ENCODE measurements at places on chromosomes 4 and X.

DNA sequence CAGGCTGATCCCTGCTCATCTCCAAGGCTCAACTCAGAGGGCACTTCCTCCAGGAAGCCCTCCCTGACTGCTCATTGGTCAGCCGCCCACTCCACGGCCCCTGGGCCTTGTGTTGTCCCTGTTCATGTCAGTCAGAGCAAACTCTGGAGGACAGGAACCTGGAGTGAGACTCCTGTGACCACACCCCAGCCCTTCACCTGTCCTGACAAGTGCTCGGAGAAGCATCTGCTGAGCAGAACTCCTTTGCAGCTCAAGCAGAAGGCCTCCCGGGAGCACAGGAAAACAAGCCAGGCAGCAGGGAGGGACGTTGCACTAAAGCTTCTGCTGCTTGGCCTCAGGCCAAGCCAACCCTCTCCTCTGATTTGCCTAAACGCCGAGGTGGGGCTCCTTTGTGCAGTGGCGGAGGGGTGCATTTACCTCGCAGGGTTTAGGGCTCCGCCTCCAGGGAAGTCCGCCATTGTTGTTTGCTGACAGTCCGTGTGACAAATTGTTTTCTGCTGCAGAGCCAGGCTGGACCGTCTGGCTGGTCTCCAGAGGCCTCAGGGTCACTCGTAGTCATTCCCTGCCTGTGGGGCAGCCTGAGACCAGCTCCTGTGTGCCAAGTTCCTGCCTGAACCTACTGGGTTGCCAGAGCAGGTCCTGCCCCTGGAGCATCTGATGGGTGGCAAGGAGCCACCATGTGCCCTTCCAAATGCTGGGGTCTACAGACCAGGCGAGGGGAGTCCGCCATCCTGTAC is 61.8 kb downstream of the C4orf50 start:
- DNase-seq = no peak

GRCh38 chrX:1006156-1006730 is 206.2 kb downstream of the CRLF2 start:
- DNase-seq = no peak

DNA sequence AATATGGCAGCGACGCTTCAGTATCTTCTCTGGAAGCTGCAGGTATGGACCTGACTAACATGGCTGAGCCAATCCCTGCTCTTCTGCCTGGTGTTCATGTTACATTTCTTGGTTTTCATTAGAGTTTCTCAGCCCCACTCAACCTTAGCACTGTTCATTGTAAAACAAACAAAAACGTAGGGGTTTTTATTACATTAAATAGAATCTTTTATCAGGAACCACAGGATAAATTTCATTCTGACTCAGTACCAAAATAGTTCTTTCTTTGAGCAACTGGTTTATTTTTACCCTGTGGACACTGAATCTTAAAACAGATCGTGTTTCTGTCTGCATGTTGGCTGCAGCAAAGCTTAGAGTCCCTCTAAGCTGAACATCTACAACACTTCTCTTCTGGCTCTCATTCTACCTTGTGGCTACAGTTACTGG is 27.1 kb downstream of the FHIP1A start:
- DNase-seq = no peak

DNA sequence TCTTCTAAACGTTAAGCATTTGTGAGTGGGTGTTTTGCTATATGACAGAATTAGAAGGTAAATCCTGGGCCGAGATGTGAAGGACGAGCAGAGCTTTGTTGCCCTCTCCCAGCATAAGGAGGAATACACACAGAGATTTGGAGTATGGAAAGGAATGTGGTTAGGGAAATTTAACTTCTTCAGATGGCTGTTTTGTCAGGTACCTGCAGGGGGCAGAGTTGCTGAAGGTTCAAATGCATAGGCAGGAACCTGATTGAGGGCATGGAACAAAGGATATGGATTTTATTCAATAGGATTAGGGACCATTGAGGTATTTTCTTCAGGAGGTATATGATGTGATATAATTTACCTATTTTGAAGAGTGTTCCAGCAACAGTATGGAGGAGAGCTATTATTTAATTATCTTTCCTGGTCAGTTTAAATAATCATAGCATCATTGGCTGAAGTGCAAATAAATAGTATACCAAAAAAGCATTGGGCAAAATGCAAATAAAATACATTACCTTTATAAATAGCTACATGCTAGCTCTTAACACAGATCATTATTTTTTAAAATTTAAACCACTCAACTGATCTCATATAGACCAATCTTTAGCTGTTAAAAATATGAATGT is 143.6 kb downstream of the SLIT2 start:
- no peak for DNase-seq

GRCh38 chr4:75289914-75290582 is 224.2 kb downstream of the RCHY1 start:
- no peak for DNase-seq

DNA sequence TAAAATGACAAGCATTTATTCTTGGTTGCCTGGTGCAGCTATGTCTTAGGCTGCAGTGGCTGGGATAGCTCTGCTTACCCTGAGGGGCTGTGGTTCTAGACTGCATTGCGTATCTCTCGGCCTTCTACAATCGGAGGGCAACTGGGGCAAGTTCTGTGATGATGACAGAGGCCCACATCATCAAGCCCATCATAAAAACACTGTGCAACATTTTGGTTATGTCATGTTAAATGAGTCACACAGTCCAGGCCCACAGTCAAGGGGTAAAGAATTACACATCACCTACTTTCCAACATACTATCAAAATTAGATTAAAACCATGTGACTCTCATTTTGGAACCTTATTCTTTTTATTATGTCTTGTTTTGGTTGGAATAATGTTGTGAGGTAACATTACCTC is 120.2 kb upstream of the GUCY1A1 start:
- no peak for DNase-seq

- DNase-seq = no peak
These were observed 345.8 kb upstream of the CASK start for GRCh38 chrX:42269186-42269585.

- no peak for DNase-seq
These were observed 12.9 kb upstream of the RAB33B start for GRCh38 chr4:139441029-139441428.

DNA sequence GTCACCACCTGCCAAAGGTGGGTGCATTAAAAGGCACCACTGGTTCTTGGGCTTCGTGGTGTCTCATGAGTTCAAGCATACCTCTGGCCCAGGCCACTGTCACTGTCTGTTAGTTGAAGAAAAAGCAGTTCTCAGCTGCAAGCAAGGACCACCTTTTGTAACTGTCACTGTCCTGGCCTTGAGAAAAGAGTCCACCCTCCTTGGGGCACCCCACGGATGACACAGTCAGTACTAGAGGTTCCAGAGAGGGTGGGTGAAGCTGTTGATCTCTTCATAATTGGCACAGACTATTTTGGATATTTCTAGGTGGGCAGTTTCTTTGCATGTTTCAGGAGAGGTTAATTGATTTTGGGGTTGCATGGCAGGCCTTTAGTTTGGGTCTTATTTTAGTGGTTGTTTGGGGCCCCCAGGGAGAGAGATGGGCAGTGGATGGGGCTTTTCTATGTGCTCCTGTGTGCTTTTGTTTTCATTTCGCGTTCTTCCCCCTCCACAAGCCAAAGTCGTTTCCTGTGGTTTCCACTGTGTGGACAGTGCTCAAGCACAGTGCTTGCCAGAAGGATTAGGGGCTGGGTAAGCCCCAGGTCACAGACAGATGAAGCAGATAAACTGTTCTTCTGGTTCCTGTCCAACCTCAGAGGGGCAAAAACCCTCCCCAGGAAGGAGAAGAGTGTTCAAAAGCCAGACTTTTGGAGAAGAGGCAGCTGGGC is 156.2 kb upstream of the PPP1R2C start:
- no peak for DNase-seq

GRCh38 chrX:100895365-100896075 is 21.4 kb upstream of the NOX1 start:
- DNase-seq = no peak

GRCh38 chr4:123698556-123698955 is 302.0 kb downstream of the SPRY1 start:
- no peak for DNase-seq

DNA sequence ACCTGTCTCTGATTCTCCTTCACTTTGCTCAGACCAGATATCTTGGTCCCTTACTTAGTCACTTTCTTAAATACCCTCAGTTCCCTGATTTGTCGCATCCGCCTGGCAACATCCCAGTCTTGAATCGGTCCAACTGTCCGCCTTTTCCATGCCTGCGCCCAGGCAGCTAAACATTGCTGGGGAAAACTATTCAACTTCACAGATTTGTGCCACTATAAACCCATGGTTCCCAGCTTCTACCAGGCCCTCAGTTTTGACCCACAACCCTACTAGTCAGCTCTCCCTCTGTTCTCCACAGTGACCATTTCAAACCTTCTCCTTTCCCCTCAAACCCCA is 451 bp upstream of the FGD1 start:
- no peak for DNase-seq

GRCh38 chr4:6548201-6548881 is 26.6 kb upstream of the MAN2B2 start:
- DNase-seq = no peak

DNA sequence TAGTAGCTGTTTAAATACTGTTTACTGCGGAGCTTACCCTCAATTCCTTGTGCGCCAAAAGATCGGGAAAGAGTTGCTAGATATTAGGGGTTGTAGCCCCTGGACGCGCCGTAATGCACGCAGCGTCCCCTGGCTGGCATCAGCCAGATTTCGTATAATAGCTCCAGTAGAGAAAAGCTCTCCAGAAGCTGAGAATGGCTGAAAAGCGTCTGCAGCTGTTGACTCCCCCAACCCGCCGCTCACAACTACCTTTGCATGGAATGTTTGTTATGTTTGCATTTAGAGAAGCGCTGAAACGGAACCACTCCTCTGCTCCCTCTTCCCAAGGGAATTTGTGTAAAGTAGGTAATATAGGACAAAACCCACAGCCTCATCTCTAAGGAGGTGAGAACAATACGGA is 3.7 kb downstream of the DOCK11 start:
- DNase-seq = no peak

DNA sequence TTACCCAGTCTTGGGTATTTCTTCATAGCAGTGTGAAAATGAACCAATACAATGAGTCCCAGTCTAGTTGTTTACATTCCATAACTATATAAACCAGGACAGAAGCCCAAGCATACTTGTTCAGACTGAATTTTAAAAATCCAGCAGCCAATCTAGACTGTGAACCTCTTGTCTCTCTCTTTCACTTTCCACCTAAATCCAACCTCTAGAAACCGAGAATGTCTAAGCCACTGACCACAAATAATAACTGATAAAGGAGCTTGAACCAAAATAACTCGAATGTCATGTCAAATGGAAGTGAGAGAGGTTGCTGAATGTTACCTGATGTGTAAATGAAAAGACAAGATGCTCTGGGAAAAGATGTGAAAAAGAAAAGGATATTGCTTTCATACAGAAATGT is 544.7 kb downstream of the NLGN4X start:
- no peak for DNase-seq

DNA sequence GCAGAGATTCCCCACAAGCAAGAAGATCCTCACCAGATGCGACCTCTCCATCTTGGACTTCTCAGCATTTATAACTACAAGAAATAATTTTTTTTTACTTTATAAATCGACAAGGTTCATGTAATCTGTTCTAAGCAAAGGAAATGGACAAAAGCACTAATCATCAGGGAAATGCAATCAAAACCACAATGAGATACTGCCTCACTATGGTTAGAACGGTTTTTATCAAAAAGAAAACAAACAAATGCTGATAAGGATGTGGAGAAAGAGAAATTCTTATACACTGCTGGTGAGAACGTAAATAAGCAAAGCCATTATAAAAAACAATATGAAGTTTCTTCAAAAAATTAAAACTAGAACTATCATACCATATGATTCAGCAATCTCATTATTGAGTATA is 1382.6 kb downstream of the ARAP2 start:
- no peak for DNase-seq

DNA sequence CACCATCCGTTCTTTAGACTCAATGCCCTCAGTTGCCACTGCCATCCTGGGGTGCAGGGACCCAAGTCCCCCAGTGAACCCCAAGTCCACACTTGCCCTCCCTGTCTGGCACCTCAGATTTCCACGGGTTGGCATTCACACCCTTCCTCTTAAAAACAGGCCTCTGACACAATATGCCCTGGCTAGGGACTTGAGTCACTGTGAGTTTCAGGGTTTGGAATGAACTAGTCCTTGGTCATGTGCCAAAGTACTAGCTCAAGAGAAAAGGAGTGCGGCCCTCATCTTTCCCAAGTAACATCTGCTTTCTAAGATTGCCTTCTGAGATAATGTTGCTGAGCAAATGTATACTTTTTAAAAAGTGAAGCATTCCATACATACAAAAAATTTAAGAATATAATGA is 134.0 kb downstream of the MID1 start:
- no peak for DNase-seq

GRCh38 chrX:50613846-50614245 is 143.2 kb upstream of the DGKK start:
- DNase-seq = no peak

GRCh38 chrX:8504451-8504850 is 39.8 kb downstream of the VCX3B start:
- no peak for DNase-seq

GRCh38 chrX:132433551-132433950 is 55.3 kb downstream of the MBNL3 start:
- no peak for DNase-seq

DNA sequence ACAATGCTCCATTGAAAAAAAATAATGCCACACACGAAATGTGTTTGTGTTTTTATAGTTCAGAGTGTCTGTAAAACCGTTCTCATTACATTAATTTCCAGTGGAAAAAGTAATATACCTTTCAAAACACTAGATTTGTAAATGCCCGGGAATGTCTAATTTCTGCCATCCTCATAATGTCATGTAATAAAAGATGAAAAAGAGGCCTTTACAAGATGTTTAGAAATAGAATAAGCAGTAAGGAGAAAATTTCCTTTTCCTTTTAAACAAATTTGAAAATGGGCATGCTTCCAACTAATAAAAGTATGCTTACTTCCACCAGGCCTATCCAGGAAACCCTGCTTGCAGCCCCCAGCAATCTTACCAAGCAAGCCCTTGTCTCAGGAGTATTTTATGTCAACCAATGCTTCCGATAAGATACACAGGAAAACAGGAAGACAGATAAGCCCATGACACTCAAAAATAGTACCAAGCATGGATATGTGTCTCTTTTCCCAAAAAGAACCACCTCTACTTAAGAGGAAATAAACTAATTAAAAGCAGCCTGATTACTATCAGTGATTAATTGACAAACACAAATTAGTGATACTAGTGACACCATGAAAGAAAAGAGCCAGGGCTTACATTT is 894.7 kb upstream of the INTU start:
- no peak for DNase-seq

GRCh38 chr4:131304686-131305085 is 1844.4 kb upstream of the PCDH10 start:
- DNase-seq = no peak

Measured in anterior cingulate cortex (tissue), 58 donors.